Left cardiac atrium (tissue), 4 donors: ENCODE measurements at places on chromosomes 16 and 17.

DNA sequence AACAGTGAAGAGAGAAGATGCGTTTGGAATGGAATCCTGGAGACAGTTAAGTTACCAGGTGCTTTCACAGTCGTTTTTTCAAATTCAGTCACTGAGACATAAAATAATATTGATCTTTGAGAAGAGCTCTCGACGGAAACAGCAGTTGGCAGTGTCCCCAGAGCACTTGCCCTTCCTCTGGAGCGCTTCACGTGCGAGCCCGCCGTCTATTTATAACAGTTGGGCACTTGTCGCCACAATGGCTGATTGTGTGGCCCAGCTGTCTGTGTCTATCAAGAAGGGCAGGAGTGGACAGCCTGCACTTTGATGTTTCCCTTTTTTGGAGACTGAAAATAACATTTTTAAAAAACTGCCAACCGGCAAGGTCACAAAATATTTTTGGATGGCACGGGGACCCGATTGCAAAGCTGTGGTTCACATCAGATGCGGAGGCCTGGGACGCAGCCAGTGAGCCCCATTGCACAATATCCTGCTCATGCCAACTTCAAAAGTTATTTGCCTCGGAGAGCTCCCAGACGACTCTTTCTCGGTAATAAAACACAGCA is 62.9 kb downstream of the ADCY9 start:
- DNase-seq, result peak; percentile 70

DNA sequence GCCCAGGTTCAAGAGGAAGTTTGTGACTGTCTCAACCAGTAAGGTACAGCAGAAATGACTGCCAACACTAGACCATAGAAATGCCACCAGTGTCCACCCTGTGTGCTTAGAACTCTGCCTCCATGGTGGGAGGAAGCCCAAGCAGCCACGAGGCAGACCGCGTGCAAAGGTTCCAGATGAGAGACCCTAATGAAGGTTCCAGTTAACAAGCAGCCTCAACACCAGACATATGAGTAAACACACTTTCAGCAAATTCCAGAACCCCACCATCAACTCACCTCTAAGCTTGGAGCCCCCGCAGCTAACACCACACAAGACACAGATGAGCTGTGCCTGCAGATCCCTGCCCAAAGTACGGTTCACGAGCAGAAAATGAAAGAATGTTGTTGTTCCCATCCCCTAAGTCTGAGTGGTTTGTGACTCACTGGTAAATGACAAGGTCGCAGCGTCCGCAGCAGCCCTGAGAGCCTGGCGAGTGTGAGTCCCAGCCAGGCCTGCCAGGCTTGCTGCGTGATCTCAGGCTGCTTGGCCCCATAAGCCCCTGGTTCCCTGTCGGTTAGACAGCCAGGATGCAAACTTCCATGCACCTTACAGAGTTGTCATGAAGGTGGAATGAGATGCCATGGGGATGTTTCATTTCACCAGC is 193.7 kb downstream of the C16orf95 start:
- DNase-seq, result no peak

GRCh38 chr17:75634754-75635609 is 1.7 kb downstream of the SMIM5 start:
- peak; percentile 34 for DNase-seq

DNA sequence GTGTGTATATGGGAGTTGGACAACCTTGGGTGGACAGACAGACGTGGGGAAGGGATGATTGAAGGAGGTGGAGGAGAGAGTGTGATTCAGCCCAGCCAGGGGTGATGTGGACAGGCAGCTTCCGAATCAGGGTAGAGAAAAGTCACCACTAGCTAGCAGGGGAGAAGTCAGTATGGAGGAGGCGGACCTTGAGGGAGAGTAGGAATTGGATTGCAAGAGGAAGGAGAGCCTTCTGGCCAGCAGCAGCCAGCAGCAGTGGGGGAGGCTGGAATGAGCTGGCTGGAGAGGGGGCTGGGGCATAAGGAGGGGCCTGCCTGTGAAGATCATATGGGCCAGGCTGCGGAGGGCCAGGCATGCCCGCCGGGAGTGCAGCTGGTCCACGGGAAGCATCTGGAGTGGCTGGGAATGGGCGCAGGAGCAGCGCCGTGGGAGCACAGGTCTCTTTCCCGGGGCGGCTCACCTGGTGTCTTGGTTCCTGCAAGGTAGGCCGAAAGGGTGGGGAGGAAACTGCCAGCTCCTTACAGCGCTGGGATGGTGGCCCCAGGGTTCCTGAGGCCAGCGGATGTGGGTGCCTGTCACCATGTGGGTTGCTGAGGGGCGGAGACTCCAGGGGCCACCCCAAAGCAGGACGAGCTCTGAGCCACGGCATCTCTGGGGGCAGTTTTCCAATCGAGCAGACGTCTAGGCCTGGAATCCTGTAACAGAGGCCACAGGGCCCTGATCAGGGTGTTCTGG is 235.3 kb downstream of the SEC14L1 start:
- DNase-seq, result no peak

GRCh38 chr17:63082952-63083351 is 116.9 kb downstream of the TANC2 start:
- DNase-seq, result no peak

GRCh38 chr17:7107795-7108559 is 6.6 kb downstream of the ASGR2 start:
- DNase-seq, result no peak

DNA sequence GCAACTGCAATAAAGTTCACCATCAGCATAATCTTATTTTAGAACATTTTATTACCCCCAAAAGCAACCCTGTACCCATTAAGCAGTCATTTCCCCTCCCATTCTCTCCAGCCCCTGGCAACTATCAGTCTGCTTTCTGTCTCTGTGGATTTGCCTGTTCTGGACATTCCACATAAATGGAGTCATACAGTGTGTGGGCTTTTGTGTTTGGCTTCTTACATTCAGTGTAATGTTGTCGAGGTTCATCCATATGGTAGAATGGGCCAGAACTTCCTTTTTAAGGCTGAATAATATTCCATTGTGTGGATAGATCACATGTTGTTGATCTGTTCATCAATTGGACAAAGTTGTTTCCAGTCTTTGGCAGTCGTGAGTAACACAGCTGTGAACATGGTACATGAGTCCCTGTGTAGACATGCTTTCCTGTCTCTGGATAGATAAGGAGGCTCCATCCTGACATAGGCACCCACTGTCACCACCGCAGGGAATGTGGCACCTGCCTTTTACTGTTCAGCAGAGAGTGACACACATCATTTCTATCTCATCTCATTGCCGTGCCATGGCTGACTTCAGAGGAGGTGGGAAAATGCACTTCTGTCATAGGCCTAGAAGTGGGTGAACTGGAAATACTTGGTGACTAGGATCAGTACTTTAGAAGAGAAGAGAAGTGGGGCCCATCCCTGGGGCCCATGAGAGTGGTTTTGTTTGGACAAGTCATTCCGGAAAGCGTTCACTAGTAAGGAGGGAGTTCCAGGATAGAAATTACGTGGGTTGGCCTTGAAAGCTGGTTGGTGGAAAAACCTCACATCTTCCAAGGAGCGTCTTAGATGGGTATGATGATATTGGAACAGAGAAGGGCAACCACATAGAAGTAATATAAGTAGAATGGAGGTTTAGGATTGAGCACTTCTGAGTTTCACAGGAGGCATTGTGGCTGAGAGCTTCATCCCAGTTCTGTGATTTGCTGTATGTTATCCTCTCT is 25.8 kb downstream of the EPN2 start:
- peak; percentile 35 for DNase-seq

GRCh38 chr17:77473615-77474226 is 333.0 kb downstream of the SEC14L1 start:
- no peak for DNase-seq

- no peak for DNase-seq
These were observed 72.8 kb upstream of the C16orf82 start for GRCh38 chr16:26993963-26994362.

- no peak for DNase-seq
These were observed 41.2 kb downstream of the CEP112 start for GRCh38 chr17:66150708-66151107.

DNA sequence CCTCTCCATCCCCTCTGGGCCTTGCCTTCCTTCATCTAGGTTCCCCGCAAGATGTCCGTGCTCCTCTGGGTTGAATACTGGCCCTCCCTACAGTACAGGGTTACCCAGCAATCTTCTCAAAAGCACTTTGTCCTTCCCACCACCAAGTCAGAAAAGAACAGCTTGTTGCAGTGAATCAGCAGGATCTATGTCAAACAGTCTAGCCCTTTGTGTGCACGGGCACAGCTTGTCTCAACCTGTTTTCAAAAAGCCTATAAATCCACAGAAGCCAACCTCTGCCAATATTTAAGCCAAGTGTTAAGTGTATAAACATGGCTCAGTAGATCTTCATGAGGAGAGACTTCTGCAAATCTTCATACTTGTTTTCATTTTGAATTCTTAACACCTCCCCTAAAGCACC is 25.2 kb downstream of the C17orf67 start:
- DNase-seq, result no peak

- DNase-seq, result no peak
These were observed 69.1 kb downstream of the COPRS start for GRCh38 chr17:31789707-31790505.

DNA sequence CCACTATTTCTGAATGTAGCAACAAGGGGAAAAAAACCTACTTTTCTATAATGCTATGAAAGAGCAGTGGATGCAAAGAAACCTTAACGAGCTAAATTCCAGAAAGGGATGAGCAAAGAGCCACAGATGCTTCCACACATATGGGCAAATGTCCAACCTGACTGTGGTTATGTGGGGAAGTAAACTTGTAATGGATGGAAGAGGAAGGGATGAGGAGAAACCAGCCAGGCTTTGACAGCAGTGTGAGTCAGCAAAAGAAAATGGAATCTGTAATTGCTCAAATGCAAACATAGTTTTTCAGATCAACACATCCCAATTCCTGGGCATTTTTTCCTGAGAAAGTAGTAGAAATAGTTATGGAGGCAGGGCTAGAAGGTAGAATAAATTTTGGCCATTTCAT is 204.8 kb upstream of the CPHXL start:
- DNase-seq, result no peak

GRCh38 chr16:87037012-87037411 is 280.2 kb downstream of the C16orf95 start:
- no peak for DNase-seq

DNA sequence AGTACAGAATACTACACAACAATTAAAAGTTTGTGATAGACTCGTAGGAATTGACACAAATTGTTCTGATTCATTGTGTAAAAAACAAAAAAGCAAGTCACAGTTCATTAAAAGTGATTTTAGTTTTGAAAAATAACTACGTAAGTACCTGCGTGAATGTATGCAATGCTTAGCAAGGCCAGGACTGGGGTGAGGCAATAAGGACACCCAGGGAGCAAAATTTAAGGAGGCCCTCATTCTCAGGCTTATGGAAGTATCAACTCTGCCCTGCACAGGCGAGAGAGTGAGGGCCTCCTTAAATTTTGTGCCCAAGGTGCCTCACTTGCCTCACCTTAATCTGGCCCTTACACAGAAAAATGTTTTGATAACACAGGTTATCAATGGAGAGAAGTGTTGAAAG is 31.4 kb downstream of the NOG start:
- DNase-seq, result no peak

DNA sequence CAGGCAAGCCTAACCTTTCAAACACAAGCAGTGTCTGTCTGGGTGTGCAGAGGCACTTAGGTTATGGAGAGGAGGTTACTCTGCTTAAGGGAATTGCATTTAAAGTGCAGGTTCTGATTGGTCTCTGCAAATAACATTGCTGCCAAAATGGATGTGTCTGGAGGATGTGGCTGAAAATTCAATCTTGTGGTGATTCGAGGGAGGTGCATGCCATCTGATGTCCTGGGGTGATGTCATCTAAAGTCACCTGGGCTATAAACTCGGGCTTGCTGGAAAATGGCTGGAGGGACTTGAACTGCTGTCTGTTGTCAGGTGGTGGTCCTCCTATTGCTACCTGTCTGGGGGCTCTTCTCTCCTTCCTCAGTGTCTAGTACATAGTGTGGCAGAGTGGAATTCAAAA is 28.3 kb upstream of the GPR139 start:
- no peak for DNase-seq

- no peak for DNase-seq
These were observed 66.5 kb downstream of the IGF2BP1 start for GRCh38 chr17:49063652-49064051.

DNA sequence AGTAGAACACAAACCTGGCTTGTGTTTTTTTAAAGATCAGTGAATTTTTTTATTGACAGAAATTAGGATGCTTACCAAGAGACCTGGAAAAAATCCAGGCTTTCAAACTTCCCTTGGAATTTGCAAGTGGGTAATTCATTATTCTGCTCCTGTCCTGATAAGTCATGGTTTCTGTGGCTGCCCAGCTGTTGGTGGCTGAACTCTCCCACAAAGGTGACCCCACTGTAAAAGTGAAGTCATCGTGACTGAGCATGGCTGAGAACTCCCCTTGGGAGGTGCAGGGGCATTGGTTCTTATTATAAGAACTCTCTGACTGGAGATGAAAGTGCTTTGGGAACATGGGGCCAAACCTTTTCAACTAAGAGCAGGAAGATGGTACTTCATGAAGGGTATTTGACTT is 46.6 kb upstream of the TANC2 start:
- no peak for DNase-seq

DNA sequence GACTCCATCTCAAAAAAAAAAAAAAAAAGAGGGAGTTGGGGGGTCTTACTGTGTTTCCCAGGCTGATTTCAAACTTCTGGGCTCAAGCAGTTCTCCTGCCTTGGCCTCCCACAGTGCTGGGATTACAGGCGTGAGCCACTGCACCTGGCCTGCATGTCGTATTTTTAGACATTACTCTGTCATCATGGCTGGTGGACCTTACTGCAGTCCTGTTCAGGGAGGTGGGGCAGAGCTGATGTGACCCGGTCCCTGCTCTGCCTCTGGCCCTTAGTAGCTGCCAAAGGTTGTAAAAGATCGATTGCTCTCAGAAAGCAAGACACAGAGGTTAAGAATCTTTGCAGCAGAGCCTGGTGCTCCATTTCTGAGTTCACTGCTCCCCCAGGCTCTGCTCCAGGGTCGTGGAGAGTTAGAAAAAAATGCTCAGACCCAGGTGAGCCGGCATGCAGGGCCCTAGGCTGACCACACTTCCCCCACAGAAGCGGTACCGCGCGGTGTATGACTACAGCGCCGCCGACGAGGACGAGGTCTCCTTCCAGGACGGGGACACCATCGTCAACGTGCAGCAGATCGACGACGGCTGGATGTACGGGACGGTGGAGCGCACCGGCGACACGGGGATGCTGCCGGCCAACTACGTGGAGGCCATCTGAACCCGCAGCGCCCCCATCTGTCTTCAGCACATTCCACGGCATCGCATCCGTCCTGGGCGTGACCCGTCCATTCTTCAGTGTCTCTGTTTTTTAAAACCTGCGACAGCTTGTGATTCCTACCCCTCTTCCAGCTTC is 7.1 kb upstream of the LASP1NB start:
- no peak for DNase-seq

DNA sequence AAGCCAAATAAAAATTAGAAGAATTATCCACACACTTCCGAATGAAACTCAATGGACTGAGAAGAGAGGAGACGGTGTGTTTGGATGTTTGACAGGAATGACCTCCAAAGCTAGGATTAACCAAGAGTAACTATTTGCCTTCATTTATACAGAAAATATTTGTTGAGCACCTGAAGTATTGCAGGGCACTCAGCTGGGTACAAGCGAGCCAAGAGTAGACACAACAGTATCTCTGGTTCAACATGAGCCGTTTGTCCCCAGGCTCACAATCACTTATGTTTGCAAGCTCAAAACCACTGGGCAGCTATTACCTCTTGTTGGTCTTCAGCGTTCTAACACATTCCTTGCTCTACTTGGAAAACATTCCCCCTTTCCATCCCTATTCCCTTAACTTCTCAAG is 38.8 kb downstream of the MAF start:
- no peak for DNase-seq

GRCh38 chr17:35817196-35817595 is 7.9 kb downstream of the TAF15 start:
- no peak for DNase-seq

GRCh38 chr16:16042076-16042475 is 92.7 kb downstream of the ABCC1 start:
- DNase-seq, result peak; percentile 65
